ENCODE measurements at places on chromosomes 16 and 17.

DNA sequence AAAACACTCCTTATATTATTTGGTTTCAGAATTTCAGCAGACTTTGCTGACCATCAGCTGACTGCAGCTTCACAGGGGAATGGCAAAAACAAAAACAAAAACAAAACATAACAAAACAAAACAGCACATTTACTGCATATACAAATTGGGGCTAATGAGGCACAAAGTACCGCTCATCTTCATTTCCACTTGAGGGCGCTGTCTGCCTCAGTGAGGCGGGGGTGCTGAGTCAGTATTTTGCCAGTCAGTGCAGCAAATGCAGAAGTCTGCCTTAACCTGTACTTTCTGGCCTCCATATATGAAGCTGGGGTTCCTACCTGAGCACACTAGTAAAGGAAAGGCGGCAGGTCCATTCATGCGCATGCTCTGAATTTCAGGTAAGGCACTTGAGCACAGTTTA is 13.5 kb upstream of the DYNLRB2 start:
- no peak for DNase-seq

GRCh38 chr17:53804437-53804836 is 18.3 kb upstream of the KIF2B start:
- DNase-seq: no peak

DNA sequence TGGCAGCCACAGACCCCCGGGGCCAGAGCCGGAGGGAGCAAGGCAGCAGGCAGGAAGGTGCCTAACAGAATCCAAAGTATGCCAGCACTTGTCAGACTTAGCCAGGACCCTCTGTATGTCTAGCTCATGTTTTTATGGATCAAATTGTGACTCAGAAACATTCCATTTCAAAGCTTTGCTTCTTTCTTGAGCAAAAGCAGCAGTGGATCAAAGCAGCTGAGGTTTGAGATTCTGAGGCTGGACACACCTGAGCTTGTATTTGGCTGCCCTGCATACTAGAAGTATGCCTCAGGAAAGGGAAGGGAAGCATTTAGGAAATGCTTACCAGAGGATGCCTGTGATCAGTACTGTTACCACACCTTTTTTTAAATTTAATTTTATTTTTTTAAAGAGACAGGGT is 5.7 kb upstream of the MYO1C start:
- DNase-seq: no peak

GRCh38 chr16:68074850-68075555 is 10.2 kb upstream of the NFATC3 start:
- no peak for DNase-seq

- no peak for DNase-seq
Measured at GRCh38 chr16:46973996-46974324, 486 bp upstream of the DNAJA2 start.

DNA sequence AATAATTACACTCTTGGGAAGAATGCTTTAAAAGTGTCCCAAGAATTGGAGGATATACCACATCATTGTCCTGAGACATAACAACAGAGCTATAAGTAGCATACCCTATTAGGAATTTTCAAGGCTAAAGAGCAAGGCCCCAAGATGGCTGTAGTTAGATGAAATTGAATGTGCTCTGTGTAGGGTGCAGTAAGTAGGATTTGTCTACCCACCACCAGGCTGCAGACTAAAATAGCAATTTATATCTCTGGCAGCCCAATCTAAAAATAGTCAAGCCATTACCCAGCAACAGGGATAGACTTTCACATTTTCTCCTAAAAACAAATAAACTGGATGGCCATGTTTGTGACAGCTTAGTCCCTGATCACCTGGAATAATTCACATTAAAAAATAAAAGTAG is 5.6 kb downstream of the MMD start:
- no peak for DNase-seq

DNA sequence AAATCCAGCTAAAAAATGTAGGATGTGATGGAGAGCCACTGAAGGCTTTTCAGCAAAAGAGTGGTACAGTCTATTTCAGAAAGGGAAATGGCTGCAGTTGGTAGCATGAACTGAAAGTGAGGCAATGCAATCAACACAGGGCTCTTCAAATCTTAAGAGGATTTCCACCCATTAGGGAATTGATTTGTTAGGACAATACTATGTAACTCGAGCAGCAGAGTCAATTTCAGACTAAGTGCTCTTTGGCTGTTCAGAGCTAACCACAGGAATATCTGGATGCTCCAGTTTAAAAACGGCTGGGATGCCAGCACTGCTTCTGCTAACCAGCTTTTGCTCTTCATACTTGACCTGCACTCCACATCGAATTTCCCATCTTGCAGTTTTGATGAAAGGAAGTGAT is 24.6 kb downstream of the CACNG1 start:
- no peak for DNase-seq

- DNase-seq: no peak
Measured at GRCh38 chr17:72092710-72093322, 28.0 kb upstream of the SOX9 start.

Data from stimulated activated CD8-positive, alpha-beta memory T cell treated with anti-CD3 and anti-CD28 coated beads, Interleukin-4, amount 100 ng/mL, for 1 hour (primary cell).